Mesendoderm (in vitro differentiated cells): ENCODE measurements at places on chromosomes 12 and 14.

DNA sequence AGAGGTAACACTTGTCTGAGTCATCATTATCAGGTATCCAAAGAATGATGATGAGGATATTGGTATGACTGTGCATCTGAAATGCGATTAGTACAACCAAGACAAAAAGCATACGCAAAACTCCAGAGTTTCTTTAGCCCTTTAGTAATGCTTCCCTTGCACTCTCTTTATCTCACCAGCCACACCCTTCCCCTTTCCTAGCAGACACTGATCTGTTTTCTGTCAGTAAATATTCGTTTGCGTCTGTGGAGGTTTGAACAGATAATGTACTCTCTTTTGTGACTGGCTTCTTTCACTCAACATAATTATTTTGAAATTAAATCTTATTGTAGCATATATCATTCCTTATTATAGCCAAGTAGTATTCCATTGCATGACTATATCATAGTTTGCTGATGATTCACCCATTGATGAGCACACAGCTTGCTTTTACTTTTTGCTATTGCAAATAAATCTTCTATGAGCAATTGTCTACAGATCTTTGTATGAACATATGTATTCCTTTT lies 775.7 kb downstream of the SLC6A15 start:
- H3K4me3 ChIP-seq, result no peak overlapping the region
- H3K27me3 ChIP-seq, result no peaks in the 10 kb centered on the region
- no peak for DNase-seq
- H3K36me3 ChIP-seq, result no peaks in the 10 kb centered on the region
- H3K27ac ChIP-seq, result no peak overlapping the region

- DNase-seq, result peak; percentile 59
- no peaks in the 10 kb centered on the region for H3K4me1 ChIP-seq
- H3K36me3 ChIP-seq, result no peaks in the 10 kb centered on the region
- H3K4me3 ChIP-seq, result no peak overlapping the region
- no peaks in the 10 kb centered on the region for H3K27me3 ChIP-seq
Measured at GRCh38 chr12:94172031-94172430, 23.7 kb downstream of the PLXNC1 start.

DNA sequence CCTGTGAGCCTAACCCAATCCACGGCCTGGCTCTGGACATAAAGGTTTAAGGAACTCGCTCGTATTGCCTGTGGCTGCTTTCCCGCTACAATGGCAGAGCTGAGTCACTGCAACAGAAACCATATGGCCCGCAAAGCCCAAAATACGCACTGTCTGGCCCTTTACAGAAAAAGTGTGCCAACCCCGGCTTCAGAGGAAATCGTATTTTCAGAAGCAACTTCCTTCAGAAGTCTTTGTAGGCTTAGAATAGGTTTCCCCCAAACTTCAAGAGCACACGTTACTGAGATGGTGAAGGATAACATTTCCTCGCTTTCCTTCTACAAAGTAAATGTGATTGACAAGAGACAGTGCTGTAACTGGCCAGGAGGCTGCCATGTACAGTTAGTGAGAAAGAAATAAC lies 34.8 kb upstream of the TESC start:
- H3K4me1 ChIP-seq, result no peaks in the 10 kb centered on the region
- no peaks in the 10 kb centered on the region for H3K27me3 ChIP-seq
- H3K27ac ChIP-seq, result no peak overlapping the region
- H3K36me3 ChIP-seq, result no peaks in the 10 kb centered on the region

GRCh38 chr12:128729628-128730121 lies 94.1 kb downstream of the SLC15A4 start:
- H3K27ac ChIP-seq, result no peak overlapping the region
- peaks cover 4% of the 10 kb centered on the region for H3K4me1 ChIP-seq
- H3K36me3 ChIP-seq, result no peaks in the 10 kb centered on the region
- H3K27me3 ChIP-seq, result no peaks in the 10 kb centered on the region
- H3K4me3 ChIP-seq, result no peak overlapping the region
- no peak for DNase-seq

DNA sequence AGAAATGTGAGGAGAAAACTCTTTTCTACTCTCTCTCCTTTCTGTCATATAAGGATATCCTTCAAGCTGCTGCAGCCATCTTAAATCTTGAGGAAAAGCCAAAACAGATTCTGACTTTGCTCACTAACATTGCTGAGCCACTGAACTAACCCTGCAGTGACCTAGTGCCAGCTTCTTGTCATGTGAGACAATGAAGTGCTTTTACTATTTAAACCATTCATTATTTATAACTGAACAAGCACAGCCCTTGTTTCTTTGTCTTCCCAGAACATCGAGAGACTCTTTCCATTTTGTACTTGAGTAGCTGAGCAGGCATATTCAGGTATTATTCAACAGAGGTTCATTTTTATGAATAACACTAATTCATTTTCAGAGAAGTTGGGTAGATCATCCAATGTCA lies 455.0 kb upstream of the TMPO start:
- no peaks in the 10 kb centered on the region for H3K4me1 ChIP-seq
- H3K4me3 ChIP-seq, result no peak overlapping the region
- no peaks in the 10 kb centered on the region for H3K36me3 ChIP-seq
- H3K27ac ChIP-seq, result no peak overlapping the region
- no peak for DNase-seq

- DNase-seq, result no peak
- H3K36me3 ChIP-seq, result no peaks in the 10 kb centered on the region
- H3K4me3 ChIP-seq, result no peak overlapping the region
- H3K4me1 ChIP-seq, result no peaks in the 10 kb centered on the region
- H3K27ac ChIP-seq, result no peak overlapping the region
Measured at GRCh38 chr12:29565727-29566126, 68.2 kb upstream of the OVCH1 start.
